Bone marrow (tissue), 2 donors: ENCODE measurements at places on chromosomes 2 and 18.
A peak's percentile ranks its signal among the peaks of the same experiment; 100 is the strongest.

DNA sequence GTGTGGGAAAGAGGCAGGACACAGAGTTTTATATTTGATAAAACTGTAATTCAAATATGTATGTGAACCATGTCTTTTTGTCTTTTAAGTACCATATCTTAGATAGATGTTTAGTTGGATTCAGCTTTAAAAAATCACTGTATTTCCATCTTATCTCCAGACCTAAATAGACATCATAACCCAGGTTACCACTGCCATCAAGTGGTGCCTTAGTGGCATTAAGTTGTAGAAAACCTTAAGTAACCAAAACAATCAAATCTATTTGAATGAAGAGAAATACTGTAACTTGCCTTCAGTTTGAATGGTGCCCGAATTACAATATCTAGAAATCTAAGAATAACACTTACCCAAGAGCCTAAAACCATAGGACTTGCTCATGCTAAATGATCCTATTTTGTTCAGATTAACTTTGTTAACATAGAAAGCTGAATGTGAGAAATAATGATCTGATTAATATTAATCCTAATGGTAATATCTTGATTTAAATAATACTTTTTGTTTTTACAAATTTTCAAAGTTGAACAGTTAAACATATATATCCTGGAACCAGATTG is 92.5 kb upstream of the MAP2 start:
- no peak for DNase-seq

DNA sequence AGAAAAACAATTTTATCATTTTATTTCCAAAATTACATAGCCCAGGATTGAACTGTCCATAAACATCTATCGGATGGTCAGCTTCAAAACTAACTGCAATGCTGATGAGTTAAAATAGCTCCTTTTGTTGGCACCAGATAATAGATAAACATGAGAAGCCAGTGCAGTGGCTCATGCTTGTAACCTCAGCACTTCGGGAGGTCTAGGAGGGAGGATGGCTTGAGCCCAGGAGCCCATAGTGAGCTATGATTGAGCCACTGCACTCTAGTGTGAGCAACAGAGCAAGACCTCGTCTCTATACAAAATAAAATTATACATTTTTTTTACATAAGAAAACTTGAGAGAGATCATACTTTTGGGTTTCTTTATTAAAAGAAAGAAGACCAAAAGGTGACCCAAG is 34.6 kb upstream of the IMPA2 start:
- no peak for DNase-seq

- no peak for DNase-seq
Measured at GRCh38 chr2:88813612-88814011, 122.1 kb downstream of the RPIA start.

DNA sequence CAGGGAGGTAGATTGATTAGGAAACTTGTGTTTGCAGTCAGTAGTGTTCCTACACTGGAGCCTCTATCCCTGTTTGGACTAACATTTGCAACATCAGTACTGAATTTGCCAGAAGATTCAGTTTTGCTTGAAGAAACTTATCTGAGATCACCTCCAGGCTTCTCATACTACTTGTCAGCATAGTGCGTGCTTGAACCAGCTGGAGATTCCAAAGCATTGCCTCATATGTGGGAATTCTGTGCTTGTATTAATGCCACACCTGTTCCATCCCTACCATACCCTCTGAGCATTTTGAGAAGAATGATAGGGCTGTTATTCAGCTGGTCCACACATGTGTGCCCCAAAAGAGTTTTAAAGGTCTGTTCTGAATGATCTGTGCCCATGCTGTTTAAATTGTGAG is 148.7 kb downstream of the RAPGEF4 start:
- no peak for DNase-seq

GRCh38 chr18:48577478-48578190 is 38.8 kb downstream of the CTIF start:
- DNase-seq: no peak

DNA sequence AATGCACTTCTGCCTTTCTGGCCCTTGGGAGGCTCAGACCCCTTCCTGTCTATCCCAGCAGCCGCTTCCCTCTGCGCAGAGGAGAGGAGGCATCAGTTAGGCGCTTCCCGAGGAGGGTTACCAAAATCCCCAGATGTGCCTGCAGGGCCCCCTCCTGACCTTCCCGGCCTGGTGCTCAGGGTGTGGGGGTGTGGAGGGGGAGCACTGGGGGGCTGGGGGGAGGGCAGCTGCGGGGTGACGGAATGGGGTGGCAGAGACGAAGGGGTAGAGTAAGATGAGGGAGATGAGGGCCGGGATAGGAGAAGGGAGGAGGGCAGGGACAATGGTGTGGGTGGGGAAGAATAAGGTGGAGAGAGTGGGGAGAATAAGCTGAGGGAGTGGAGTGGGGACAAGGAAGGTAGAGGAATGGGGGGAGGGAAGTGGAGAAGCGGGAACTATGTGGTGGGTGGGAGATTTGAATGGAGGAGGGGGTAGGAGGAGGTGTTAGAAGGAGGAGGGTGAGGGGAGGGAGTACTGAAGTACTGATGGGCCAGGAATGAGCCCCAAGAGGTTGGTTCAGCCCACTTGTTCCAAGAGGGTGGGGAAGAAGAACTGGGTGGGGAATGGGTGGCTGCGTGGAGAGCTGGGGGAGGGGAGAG is 6.5 kb upstream of the ZAP70 start:
- DNase-seq: no peak

DNA sequence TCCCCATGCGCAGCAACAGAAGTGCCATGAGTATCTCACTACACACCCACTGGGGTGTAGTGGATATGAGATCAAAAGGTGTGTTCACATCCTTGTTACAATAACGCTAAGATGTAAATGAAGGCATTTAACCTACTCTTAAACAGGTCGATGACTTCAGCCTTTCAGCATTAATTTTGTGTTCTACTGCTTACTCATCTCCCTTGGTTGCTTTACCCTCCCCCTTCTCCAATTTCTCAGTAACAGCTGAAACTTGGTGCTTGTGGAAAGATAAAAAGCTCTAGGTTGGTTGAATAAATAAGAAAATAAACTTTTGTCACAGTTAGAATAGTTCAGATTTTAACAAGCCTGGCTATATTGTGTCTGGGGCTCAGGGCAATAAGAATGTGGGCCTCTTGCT is 147.5 kb upstream of the SESTD1 start:
- no peak for DNase-seq

DNA sequence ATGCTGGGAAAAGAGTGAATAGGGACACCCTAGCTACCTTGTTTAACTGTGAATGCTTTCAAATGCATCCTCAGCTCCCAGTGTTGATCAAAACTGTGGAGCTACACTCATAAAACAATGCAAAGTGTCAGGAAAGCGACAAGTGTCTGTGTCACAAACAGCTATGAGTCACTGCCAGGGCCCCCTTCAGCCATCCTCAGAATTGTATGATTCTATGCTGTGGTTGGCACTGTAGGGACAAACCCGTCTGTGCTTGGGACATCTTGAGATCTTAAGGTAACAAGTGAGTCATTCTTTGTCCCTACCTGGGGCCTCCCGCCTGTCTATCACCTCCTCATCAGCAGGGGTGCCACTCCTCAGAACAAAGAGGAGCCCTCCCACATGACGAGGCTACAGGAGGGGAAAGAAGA is 42.4 kb downstream of the KLF7 start:
- DNase-seq: no peak

DNA sequence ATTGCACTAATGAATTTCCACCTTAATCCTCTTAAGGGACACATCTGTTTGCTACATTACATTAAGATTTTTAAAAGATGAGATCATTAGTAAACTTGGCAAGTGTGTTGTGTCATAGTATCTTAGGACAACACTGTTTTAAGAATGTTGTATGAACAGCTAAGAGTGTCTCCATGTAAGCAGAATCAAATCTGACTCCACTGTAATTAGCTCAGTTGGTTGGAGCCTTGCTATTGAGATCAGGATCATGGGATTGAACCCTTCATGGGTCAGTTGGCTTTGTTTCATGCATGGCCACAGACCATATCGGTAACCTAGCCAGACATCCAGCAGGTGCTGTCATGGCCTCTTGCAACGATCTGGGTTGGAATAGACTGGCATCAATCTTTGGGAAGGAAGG is 5.2 kb downstream of the FHOD3 start:
- DNase-seq: no peak

- DNase-seq: no peak
Measured at GRCh38 chr2:118425191-118425590, 336.9 kb downstream of the INSIG2 start.

GRCh38 chr2:202299712-202300111 is 34.1 kb downstream of the NOP58 start:
- DNase-seq: no peak

GRCh38 chr2:152134488-152135280 is 35.8 kb upstream of the CACNB4 start:
- DNase-seq: no peak

- DNase-seq: no peak
Measured at GRCh38 chr2:227627769-227628168, 10.5 kb downstream of the SCYGR4 start.

DNA sequence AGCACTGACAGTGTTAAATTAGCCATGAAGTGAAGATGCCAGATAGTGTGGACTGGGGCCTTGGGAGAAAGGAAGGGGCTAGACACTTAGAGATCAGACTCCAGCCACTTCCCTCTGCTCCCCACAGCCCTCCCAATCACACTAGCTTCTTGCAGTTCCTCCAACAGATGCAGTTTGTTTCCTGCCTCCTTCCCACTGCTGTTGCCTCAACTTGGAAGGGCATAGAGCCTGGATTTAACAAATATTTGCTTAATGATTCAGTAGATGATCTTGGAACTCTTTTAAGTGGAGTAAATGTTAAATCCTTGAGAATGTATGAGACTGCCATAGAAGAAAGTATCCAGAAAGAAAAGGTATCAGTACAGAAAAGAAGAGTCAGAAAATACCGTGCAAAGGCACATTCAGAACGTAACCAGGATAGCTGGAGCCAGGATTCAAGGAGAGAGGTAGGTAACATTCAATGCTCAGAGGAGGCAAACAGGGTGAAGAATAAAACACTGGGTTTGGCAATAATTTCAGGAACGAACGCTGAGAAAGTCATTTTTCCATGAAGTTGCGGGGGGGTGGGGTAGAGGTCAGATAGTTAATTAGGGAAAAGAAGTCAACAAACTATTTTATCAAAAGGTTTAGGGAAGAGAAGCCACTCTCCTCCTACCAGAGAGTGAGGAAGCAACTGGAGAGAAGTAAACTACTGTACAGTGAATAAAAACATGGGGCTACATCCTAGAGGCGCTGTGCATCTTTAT is 1.3 kb upstream of the BZW1 start:
- no peak for DNase-seq

DNA sequence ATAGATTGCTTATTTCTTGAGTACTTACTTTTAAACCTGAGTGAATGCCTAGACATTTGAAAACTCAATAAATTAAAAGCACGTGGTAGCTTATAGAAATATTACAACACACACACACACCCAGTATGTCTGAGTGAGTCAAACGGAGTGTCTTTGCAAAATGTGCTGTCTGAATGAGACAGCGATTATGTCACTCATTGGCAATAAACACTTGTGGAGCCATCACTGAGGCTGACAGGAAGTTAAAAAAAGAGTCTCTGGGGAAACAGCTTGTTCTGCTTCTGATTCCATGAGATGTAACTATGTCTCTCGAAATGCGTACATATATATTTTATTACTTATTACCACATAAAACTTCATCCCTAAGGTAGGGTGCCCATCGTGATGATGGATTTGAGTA is 22.3 kb upstream of the VPS4B start:
- DNase-seq: peak; percentile 85

DNA sequence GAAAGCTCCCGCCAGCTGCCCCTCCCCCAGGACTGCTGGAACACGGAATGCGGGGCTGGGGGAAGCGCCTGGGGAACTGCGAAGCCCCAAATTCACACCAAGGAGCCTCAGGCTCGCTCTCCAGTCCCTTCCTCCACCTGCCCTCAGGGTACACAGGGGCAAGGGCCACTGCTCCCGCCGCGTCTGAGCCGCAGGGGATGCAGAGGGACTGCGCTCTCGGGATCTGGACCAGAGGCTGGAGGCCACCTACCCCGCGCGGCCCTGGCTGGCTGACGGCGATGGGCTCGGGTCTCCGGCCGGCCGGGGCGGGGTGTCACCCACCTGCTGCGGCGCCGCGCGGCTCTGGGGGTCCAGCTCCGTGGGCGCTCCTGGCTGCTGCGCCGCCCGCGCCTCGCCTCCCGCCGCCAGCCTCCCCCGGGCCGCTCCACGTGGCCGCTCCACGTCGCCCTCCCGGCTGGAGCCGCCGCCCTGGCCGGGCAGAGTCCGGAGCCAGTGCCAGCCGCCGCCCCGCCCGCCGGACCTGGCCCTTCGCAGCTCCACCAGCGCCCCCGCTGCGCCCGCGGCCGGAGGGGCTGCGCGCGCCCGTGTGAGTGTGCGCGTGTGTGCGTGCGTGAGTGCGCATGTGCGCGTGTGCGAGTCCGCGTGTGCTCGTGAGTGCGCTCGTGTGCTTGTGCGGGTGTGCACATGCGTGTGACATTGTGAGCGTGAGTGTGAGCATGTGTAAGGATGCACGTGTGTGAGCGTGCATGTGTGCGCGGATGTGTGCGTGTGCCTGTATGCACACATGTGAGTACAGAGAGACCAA is at the start of gene CGREF1:
CGREF1 (minus strand) TSS at position 604 of the 805 bp plus-strand sequence. CDS start 14,762 bp downstream, outside the sequence.
- DNase-seq: no peak

DNA sequence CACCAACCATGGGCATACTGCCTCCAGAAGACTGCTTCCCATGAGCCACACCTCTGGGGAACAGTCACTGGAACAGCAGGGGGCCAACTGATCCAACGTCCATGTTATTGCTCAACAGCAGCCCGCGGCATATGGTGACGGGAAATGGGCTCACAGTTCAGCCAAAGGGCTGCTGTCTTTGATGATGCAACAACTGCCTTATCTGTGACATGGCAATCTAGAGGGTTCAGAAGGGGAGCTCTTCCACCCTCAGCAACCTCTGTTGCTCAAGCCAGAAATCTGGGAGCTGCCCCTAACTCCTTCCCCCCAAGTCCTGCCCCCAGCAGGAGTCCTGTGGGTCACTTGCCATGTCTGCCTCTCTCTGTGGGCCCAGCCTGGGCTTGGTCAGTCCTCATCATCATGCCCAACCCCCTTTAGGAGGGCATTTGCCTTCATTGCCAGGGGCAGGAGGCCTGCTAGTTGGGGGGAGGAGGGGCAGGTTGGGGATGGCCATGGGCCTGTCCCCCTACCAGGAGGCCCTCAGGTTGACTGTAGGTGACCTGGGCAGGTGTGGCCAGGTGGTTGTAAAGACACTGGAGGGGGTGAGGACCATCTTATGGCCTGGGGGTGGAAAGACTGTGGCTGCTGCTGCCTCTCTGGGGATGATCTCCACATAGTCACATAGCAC is 212.9 kb downstream of the CYP26B1 start:
- no peak for DNase-seq

- peak; percentile 35 for DNase-seq
Measured at GRCh38 chr18:62717169-62717924, 2.0 kb downstream of the PHLPP1 start.

DNA sequence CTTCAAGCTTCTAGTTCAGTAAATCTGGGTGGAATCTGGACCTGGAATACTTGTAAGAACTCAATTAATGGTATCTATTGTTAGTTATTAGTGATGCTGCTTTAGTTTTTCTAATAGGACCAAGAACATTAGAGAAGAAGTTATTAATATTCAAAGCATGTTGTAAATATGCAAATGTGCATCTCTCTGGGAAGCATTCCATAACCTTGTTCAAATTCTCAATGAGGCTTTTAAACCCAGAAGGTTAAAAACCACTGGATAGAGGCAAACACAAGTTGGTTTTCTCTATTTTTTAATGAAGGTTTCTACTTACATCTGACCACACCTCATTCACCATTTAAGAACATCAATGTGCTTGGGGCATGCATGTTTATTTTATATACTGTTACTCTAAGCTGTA is 16.1 kb upstream of the ACVR1C start:
- no peak for DNase-seq
